ENCODE measurements at places on chromosomes 11 and 22.

- DNase-seq = no peak
These were observed 7.1 kb downstream of the SLC1A2 start for GRCh38 chr11:35412285-35412684.

DNA sequence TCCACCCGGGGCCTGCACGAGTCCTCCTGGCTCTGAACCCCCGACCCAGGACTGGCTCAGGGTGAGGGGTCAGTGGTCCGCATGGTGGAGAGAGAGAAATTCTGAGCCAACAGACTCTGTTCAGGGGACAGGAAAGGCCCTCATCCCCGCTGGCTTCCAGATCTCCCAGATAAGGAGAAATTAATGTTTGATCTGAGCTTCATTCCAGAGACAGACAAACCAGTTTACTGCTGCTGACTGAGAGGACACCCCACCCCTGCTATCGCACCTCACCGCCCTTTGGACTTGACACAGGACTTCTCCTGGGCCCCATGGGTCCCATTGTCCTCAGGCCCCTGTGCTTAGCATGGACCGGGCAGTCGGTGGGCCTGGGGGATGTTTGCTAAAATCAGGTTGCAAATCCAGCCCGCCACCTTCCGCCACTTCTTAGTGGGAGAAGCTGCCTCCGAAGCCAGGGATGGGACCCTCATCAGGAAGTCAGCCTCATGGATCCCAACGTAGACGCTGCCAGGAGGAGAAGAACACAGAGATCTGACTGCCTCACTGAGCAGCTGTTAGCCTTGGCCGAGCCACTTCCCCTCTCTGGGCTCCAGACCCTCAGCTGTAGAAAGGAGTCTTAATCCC, 11.2 kb upstream of the UPK3A start:
- DNase-seq = no peak

DNA sequence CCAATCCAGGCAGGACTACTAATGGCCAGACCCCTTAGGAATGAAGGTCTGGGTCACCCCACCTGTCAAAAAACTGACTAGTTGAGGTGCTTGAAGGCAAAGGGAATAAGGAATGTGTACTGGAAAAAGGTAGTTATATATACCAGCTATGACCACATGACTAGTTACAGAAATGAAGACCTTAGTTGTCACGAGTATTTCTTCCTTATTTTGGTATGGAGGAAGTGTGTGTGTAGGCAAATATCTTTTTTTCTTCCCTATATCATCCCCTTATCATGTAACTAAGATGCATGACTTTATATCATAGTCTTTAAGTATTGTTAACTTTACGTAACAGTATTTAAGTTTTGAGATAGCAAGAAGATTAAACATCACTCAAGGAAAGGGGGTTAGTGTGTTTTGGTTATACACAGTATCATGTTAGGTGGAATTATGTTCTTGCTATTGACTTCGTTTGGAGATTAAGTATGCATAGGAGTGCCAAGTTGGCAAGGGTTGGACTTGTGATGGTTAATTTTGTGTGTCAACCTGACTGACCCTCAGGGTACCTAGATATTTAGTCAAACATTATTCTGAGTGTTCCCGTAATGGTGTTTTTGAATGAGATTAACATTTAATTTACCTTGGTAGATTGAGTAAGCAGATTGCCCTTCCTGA, 38.2 kb upstream of the NARS2 start:
- no peak for DNase-seq

DNA sequence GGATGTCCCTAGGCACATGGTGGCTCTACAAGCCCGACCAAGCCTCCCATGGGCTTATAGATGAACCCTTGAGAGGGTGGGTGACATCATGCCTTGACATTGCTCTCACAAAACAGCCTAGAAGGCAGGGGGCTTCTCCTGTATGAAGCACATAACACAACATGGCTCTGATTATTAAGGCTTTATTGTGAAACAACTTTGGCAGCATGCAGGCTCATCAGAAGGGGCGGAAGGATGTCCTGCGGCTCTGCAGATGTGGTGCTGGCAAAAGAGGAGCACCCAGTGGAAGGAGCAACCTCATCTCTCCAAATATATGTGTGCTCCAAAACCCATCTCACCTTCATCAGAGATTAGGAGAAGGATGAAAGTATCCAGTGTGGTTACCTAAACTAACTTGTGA, 100.4 kb downstream of the MPPED2 start:
- no peak for DNase-seq

DNA sequence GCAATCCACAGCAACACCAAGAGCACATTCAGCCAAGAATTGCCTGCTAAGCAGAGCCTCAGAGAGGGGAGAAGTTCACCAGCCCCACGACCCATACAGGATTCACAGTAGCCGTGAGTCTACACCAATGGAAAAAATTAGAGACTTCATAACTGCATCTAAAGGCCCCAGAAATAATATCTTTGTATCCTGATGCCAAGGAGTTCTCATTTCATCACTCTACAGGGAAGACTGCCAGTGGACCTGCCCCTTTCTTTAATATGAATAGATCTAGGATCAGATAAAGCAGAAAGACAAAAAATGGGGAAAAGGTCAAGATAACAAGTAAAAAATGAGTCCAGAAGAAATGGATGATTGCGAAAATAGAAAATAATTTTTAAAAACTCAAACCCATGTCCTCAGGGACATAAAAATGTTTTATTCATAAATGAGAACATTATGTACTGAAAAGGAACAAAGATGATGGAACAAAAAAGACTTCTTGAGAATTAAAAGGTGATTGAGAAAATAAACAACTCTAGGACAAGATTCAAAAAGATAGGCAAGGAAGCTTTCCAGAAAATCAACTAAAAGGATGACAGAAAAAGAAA, 9.5 kb downstream of the APOL3 start:
- peak; percentile 63 for DNase-seq

DNA sequence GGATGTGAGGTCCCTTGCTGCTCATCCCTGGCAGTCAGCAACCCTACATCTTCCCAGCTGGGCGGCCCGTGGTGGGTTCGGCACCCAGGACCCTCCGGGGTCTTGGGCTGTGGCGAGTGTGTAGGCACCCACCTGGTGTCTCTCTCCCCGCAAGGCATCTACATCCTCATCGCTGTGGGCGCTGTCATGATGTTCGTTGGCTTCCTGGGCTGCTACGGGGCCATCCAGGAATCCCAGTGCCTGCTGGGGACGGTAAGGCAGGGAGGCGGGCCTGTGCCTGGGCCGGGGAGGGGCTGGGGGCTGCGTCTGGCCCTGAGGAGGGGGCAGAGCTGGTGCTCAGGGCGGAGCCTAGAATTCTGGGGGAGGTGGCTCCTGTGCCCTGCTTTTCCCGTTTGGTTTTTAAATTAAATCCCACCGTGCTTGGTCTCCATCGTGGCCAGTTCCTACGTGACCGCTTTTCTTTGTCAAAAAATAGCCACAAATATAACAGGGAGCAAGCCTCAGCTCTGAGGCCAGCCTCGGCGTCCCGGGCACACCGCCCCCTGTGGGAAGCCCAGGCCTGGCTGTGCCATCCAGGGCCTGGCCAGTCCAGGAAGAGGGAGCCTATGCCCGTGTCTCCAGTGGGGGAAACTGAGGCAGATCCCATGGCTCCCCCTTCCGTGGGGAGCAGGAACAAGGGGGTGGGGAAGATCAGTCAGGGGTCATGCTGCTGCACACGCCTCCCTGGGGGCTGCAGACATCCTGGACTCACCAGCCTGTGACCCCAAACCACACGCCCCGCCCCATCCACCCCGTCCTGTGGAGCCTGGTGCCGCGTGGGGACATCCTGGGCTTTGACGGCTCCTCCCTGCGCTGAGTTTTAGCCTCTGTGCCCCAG, 6.4 kb upstream of the TSSC4 start:
- no peak for DNase-seq

GRCh38 chr11:120271672-120272071, 31.7 kb downstream of the POU2F3 start:
- no peak for DNase-seq

DNA sequence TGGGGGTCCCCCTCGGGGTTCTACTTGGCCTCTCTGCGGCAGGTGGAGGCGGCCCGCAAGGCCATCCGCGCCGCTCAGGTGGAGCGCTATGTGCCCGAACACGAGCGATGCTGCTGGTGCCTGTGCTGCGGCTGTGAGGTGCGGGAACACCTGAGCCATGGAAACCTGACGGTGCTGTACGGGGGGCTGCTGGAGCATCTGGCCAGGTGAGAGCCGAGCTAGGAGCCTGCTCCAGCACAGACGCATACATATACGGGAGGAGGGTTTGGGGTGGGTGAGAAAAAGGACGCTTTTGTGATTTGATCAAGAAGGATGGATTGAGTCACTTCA, 415 bp downstream of the CENATAC start:
- no peak for DNase-seq

All from adrenal gland (tissue), 19 donors.